ENCODE measurements at places on chromosomes 5 and 9. TPM values are rescaled to one million over a fixed set of nuclear protein-coding genes. Genes with fewer than 3 reads are reported as not detected.

The NUDT2 gene
- 31.6 TPM for total RNA-seq

The QRFP gene
- total RNA-seq = not detected

The PCDHGA8 gene
- not detected for total RNA-seq

The FYB1 gene
- 198 TPM for total RNA-seq

DNA sequence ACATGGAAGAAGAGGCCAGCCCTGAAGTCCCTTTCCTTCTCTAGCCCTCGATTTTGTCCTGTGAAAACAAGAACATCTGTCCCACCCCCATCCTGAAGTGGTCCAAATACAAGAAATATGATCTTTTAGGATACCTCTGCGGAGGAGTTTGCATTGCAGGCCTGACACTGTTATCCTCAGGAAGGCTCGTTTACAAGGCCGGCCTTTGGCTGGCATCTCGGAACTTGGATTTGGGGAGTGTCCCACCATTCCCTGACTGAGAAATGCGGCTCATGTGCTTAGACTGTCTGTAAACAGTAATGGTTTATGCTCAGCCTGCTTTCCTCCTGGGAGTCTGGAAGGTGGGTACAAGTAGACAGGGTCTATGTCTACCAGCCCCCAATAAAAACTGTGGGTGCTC lies 26.4 kb downstream of the WHRN start:
- H3K36me3 ChIP-seq = no peaks in the 10 kb centered on the region
- no peak overlapping the region for H3K4me3 ChIP-seq
- H3K27me3 ChIP-seq = no peaks in the 10 kb centered on the region
- DNase-seq = no peak
- no peak overlapping the region for H3K27ac ChIP-seq

All from activated CD8-positive, alpha-beta T cell treated with anti-CD3 and anti-CD28 coated beads, Interleukin-2, amount 10 ng/mL, durations not matched to agents 7 days and 5 days (primary cell).